Activated CD4-positive, alpha-beta T cell treated with anti-CD3 and anti-CD28 coated beads, Interleukin-2, amount 10 ng/mL, durations not matched to agents 7 days and 5 days (primary cell): ENCODE measurements at places on chromosomes 4 and X. TPM values are rescaled to one million over a fixed set of nuclear protein-coding genes. Genes with fewer than 3 reads are reported as not detected.

Gene PDGFRA
- total RNA-seq = not detected

Gene SOWAHB
- total RNA-seq = not detected

Gene ARFIP1
- 16.8 TPM for total RNA-seq

Gene ARHGAP10
- 10.7 TPM for total RNA-seq

Gene PALLD
- 2.8 TPM for total RNA-seq

Gene HTN3
- not detected for total RNA-seq
